CD4-positive, alpha-beta T cell treated with Interleukin-6 for 4 hours (primary cell): ENCODE measurements at places on chromosomes 11 and 22.

GRCh38 chr11:88164806-88165585 lies 10.2 kb downstream of the RAB38 start:
- no peak for DNase-seq

- DNase-seq = no peak
Observed at GRCh38 chr11:127607487-127608085, 607.0 kb upstream of the KIRREL3 start.

DNA sequence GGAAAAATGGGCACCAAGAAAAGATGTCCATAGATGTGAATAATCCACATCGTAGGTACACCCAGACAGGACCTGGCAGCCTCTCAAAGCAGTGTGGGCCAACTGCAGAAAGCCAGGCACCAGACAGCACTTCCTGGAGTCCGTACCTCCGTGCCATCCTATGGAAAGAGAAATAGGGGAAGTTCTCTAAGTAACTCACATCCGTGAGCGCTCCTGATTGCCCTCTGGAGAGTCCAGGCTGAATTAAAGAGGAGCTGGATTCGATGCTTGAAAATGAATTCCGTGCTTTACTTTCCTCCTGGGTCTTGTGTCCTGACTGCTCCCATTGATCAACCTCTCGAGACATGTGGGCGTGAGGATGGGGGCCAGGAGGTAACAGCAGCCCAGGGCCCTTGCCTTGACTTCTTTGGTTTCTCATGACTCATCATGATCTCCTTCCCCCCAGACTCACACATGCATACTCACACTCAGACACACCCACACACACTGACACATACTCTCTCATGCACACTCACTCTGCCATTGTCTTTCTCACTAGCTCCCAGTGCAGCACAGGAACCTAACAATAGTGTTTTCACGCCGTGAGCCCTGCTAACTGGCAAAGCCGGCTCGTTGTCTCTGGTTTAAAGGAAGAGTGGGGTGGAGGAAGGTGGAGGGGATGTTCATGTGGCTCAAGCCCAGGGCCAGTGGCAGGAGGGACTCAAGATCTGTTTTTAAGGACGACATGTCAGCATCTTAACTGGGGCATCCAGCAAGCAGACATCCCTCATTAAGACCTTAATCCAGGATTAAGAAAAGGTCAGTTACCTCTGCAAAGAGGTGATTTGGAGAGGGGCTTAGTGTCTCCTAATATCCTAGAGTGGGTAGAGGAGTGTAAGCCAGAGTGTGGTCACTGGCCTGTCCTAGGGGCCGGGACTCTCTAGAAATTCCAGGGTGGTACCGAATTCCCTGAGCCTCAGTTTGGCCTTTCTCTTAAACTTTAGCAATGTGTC lies 104.2 kb downstream of the SCN3B start:
- no peak for DNase-seq

DNA sequence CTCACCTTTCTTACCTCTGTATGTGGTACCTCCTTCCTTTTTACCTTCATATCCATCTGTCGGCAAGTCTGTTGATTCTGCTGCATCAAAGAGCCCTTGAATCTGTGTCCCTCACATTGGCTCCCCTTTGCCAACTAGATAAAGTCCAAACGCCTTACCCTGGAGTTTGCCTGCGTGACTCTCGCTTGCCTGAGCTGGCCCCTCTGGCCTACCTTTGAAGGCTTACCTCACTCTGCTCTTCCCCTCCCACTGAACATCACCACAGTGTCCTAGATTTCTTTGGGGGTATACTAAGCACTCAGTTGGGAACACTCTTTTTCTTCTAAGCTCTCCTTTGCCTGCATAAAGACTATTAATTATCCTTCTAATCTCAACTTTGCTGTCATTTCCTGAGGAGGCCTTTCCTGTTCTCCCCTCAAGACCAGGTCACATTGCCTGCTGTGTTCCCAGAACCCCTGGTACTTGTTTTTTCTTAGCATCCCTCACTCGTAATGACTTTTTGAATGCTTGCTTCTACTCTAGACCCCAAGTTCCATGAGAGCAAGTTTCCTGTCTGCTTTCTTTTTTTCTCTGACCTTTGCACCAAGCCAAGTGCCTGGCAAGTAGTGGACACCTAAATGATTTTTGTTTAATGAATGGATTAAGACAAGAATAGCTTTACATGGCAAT lies 67.8 kb upstream of the ADORA2A start:
- no peak for DNase-seq

- DNase-seq = peak; percentile 84
Observed at GRCh38 chr11:67504950-67505581, at the start of gene PITPNM1. Gene PITPNM1, minus strand, starts transcription at chr11:67505363. Its CDS starts 1,183 bp downstream, at chr11:67504180.

DNA sequence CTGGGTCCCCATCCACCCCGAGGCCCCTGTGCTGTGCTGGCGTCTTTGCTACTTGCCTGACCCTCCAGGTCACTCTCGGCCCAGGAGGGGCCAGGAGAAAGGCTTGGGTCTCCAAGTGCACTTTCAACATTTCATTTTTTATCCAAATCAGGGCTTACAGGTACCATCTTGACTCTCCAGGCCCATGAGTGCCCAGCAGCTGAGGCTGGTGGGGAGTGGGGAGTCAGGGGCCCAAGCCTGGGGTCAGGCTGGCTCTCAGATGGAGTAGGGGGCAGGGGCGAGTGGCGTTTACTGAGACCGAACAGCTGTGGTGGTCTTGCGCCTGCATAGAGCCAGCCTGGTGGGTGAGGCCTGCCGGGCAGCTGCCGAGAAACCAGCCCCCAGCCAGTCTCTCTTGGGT lies 61.6 kb downstream of the MPPED1 start:
- DNase-seq = no peak

DNA sequence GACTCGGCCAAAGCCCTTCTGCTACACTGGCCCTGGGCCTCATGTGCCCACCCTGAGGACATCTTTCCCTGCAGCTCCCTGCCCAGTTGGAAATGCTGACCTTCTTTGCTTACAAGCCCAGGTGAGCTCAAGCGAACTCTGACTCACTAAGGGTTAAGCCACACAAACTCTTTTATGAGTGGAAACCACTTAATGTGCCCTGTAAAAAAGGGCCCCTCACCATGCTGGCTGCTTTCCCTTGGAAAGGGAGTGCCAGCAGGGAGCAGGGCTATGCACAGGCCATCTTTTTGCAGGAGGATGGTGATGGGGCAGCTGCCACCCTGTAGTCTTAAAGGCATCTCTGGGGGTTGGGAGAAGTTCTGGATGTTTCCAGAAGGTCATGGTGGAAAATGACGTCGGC lies 18.7 kb downstream of the EHF start:
- DNase-seq = no peak
